Activated CD8-positive, alpha-beta T cell treated with anti-CD3 and anti-CD28 coated beads, Interleukin-2, amount 10 ng/mL, durations not matched to agents 7 days and 5 days (primary cell): ENCODE measurements at places on chromosomes 6 and 20.

DNA sequence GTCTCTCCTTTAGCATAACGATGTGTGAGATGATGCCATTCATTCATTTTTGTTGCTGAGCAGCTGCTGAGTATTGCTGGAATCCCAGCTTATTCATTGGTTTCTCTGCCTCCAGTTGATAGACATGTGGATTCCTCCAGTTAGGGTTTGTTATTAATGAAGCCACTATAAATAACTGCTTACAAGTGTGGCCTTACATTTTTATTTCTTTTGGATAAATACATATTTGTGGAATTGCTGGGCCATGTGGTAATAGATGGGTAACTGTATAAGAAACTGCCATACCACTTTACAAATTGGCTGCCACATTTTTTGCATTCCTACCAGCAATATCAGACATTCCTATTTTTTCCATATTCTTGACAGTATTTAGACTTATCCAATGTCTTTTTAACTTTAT is 2.6 kb upstream of the HLA-B start:
- no peak for DNase-seq

- DNase-seq = no peak
These were observed 68.8 kb downstream of the LAMP5 start for GRCh38 chr20:9583151-9583550.

DNA sequence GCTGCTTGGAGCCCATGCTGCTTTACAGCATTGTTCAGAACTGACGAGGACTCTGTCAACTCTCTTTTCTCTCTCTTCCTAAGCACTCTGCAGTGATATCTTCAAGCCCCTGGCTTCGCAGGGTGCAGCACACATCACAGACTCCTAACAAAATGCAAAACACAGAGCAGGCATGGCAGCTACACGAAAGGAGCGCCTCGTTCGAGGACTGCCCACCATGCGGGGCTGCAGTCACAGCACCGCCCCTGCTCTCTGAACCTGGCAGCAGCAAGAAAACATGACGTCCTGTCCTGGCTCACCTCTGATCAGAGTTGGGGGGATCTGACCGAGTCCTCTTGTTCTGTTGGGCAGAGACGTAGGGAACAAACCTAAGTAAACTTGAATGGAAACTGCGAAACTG is 281.7 kb downstream of the CDH26 start:
- no peak for DNase-seq

- no peak for DNase-seq
These were observed 60.9 kb downstream of the C6orf58 start for GRCh38 chr6:127637830-127638409.

DNA sequence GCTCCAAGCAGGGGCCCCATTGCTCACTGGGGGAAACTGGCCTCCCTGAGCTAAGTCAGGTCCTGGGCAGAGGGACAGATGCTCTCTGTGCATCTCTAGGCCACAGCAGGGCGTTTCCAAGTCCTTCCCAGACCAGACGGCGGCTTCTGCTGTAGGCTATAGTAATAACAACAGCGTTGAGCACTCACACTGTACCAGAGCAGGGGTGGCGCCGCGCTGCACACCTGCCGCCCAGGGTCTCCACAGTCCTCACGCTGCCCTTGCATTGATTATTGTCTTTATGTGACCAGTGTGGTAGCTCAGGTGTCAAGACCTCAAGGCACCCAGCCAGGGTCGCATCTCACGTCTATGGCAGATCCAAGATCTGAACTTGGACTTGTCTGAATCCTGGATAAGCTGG is 14.9 kb upstream of the CCN5 start:
- DNase-seq = no peak

DNA sequence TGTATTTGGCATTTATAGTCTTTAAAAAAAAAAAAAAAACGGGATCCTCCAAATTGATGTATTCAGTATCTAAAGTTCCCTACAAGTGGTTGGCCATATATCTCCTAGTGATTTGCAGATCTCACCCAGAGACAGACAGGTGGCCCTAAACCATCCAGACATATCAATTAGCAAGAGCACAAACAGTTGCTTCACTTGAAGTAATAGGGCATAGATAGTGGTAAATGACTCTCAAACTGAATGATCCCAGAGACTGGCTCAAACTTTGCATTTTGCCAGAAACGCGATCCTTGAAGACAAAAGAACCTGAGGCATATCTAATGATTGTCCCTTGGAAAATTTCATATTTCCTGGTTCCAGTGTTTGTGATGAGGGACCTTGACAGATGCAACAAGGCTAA is 54.6 kb downstream of the HMGCLL1 start:
- no peak for DNase-seq

DNA sequence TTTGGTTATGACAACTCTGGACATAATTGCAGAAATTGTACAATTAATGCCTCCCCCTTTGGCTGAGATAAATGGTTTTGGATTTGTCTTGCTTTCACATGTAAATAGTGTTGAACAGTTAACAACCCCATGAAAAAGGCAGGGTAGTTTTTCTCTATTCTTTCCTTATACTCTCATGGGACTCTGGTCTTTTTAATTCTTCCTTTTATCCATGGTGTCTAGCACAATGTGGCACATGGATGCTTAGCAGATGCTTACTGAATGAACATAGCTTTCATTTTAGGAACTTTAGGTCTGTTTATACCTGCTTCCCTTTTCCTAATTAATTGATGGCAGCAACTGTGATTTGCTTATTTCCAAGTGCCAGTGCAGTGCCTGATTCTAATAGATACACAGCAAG is 75.6 kb downstream of the NCOA3 start:
- DNase-seq = no peak

GRCh38 chr20:23034721-23035671 is at the start of gene SSTR4:
TSS of gene SSTR4 (plus strand) at chr20:23035312. CDS start at chr20:23035484, 172 bp downstream.
- DNase-seq = no peak

DNA sequence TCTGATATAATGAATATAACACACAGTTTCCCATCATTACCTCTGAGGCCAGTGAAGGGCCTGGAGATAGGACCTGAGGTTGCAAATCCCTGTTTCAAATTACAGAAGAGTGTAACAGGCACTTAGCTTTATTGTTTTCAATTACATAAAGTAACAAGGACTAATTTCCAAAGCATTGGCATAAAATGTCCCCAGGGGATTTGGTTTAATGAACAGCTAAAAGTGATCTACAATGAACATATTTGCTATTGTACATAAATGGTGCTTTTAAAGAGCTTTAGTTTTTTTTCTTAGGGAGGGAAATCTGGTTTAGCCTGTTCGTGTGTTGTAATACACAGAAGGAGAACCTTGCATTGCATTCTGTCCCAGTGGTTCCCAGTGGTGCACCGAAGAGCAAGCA is 54.4 kb downstream of the HMGN3 start:
- DNase-seq = no peak

DNA sequence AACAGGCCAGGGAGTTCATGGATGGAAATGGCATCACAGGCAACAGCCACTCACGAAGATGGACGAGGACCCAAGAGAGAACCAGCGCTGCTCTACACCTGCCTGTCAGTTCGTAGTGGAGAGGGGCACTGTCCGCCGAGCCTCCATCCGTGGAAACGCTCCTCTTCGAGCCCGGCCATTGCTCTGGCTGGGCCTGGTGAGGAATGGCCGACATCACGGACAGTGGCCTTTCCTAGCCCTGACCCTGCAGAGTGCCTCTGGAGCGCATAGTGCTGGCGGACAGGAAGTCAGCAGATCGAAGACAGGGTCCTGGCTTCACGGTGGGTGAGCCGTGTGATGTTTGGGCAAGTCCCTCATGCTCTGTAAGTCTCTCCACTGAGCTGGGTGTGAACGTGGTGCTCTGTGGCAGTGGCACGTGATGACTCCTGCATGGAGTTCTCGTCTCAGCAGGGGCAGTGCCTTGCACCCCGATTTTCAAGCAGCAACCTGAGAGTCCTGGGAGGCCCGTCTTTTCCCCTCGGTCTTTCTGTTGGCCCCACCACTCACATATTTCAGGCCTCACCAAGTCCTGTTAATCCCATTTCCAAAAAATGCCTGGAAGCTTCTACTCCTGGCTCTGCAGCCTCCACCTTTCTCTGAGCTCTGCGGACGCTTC is 214.4 kb downstream of the ERMARD start:
- peak; percentile 20 for DNase-seq
